Activated naive CD8-positive, alpha-beta T cell treated with anti-CD3 and anti-CD28 coated beads, Interleukin-2, amount 50 U/mL, for 24 hours (primary cell): ENCODE measurements at places on chromosomes 16 and 17.

GRCh38 chr17:11871773-11872172 is 125.5 kb downstream of the ZNF18 start:
- H3K4me1 ChIP-seq = no peaks in the 10 kb centered on the region
- H3K4me3 ChIP-seq = no peak overlapping the region
- H3K27ac ChIP-seq = no peak overlapping the region

DNA sequence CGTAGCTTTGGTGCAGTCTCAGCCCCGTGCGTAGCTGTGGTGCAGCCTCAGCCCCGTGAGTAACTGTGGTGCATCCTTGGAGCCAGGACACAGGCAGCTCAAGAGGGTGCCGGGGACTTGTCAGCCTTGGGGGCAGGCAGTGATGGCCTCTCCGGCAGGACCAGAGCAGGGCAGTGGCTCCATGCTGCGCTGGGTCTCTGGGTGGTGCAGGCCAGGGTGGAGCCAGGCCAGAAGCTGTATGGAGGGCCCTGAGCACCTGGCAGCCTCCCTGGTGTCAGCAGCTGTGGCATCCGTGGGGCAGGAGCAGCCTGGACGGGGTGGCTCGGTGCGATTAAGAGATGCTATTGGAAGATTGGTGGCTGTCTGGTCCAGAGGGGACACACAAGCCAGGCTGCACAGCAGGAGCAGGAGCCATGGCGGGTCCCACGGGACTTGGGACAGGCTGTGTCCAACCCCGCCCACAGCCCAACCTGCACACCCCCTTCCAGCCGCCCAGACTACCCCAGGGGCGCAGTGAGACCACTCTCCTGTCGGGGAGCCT is 28.3 kb upstream of the CDH15 start:
- H3K36me3 ChIP-seq = peaks cover 7% of the 10 kb centered on the region
- no peak overlapping the region for H3K27ac ChIP-seq
- no peaks in the 10 kb centered on the region for H3K27me3 ChIP-seq
- no peaks in the 10 kb centered on the region for H3K4me1 ChIP-seq

- no peaks in the 10 kb centered on the region for H3K36me3 ChIP-seq
- DNase-seq = peak; percentile 81
- H3K27me3 ChIP-seq = peaks cover 56% of the 10 kb centered on the region
- H3K4me1 ChIP-seq = peaks cover 28% of the 10 kb centered on the region
- peak within 1 kb of the TSS; percentile 71 for H3K4me3 ChIP-seq
Measured at GRCh38 chr17:49575679-49576087, at the start of gene NXPH3. Gene NXPH3 (plus strand): TSS chr17:49575871. CDS start chr17:49576220, 349 bp downstream.

DNA sequence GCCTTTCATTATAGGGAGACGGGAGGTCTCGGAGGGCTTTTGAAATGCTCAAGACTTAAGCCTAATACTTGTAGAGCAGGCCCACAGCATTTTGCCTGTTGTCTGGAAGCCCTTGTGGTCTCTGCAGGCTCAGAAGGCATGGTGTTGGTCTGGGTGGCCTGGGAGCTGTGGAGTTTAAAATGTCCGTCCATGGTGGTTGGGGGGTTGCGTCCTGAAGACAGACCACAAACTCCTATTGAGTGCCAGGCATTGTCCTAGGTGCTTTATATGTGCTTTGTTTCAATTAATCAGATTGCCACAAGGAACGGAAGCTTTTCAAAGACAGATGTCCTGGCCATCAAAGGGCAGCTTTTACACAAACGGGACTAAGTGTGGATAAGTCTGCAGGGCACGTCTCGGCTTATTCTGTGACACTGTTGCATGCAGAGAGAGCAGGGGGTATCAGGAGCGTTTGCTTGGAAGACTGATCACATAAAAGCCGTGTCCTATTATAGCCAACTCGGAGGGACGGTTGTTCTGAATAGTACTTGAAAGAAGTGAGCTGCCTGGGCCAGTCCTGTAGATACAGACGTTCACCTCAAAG is 7.8 kb downstream of the NTN1 start:
- peaks cover 50% of the 10 kb centered on the region for H3K27me3 ChIP-seq
- no peaks in the 10 kb centered on the region for H3K36me3 ChIP-seq
- no peak for DNase-seq

GRCh38 chr16:69712914-69713581 is 13.3 kb downstream of the NQO1 start:
- H3K4me3 ChIP-seq = no peak overlapping the region
- no peak for DNase-seq
- no peaks in the 10 kb centered on the region for H3K36me3 ChIP-seq
- H3K27me3 ChIP-seq = no peaks in the 10 kb centered on the region

GRCh38 chr16:83819361-83819760 is 11.6 kb downstream of the HSBP1 start:
- H3K36me3 ChIP-seq = no peaks in the 10 kb centered on the region
- H3K27ac ChIP-seq = no peak overlapping the region
- DNase-seq = no peak
- no peaks in the 10 kb centered on the region for H3K4me1 ChIP-seq
- no peak overlapping the region for H3K4me3 ChIP-seq

- H3K27me3 ChIP-seq = no peaks in the 10 kb centered on the region
- peaks cover 10% of the 10 kb centered on the region for H3K36me3 ChIP-seq
- DNase-seq = peak; percentile 74
- no peak overlapping the region for H3K27ac ChIP-seq
- no peak overlapping the region for H3K4me3 ChIP-seq
Measured at GRCh38 chr17:8153525-8153956, 1.3 kb upstream of the PER1 start.

DNA sequence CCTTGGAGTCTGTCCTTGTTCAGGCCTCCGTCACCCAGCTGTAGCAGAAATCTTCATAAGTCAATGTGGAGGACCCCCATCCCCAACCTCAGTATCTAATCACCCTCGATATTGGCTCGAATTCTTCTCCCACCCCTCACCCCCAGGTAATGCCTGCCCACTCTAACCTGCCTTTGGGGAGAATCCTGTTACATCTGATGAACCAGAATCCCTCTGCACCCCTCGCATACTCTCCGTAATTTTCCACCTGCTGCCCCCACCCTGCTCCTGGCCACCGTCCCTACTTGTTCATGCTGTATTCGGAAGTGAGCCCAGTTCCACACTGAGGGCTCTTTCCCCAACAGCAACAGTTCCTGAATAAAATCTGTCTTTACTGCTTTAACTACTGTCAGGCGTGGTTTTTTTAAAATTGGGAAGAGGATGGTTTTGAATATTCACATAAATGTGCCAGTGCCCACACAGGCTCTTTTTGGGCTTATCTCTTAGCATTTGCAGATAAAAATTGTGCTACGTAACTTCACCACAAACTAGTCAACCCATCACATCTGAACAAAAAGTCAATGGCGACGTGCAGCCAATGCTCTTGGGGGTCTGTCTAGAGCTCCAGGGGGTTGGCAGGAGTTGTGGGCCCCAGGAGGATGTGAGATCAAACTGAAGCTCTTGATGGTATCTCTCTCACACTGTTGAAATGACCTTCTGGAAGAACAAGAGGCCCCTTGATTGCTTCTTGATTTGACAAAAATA is 73.7 kb downstream of the NETO2 start:
- no peak overlapping the region for H3K27ac ChIP-seq
- DNase-seq = no peak
- H3K36me3 ChIP-seq = no peaks in the 10 kb centered on the region

- peaks cover under 1% of the 10 kb centered on the region for H3K36me3 ChIP-seq
- no peak overlapping the region for H3K4me3 ChIP-seq
- H3K27me3 ChIP-seq = peaks cover 10% of the 10 kb centered on the region
- H3K4me1 ChIP-seq = peaks cover under 1% of the 10 kb centered on the region
- no peak for DNase-seq
- no peak overlapping the region for H3K27ac ChIP-seq
Measured at GRCh38 chr17:37673386-37673785, 30.1 kb upstream of the DDX52 start.

- no peak overlapping the region for H3K27ac ChIP-seq
- no peaks in the 10 kb centered on the region for H3K36me3 ChIP-seq
- H3K27me3 ChIP-seq = peaks cover 33% of the 10 kb centered on the region
- no peak overlapping the region for H3K4me3 ChIP-seq
- DNase-seq = no peak
Measured at GRCh38 chr17:2723505-2723996, 12.0 kb upstream of the CLUH start.

DNA sequence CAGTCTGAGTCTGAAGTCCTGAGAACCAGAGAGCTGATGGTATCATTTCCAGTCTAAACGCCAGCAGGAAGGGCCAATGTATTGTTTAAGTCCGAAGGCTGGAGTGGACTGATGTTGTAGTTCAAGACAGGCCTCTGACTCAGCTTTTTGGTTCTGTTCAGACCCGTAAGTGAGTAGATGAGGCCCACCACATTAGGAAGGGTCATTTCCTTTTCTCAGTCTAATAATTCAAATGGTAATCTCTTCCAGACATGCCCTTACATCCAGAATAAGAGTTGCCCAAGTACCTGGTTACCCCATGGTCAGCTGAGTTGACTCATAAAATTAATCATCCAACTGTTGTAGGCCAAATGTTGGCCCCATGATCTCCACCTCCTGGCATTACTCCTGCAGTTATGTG is 442.6 kb upstream of the HSBP1 start:
- H3K36me3 ChIP-seq = no peaks in the 10 kb centered on the region
- no peak overlapping the region for H3K27ac ChIP-seq

GRCh38 chr17:56708220-56708558 is 114.7 kb downstream of the NOG start:
- H3K4me1 ChIP-seq = no peaks in the 10 kb centered on the region
- H3K27me3 ChIP-seq = peaks cover 6% of the 10 kb centered on the region
- no peak overlapping the region for H3K27ac ChIP-seq
- no peak overlapping the region for H3K4me3 ChIP-seq
- H3K36me3 ChIP-seq = no peaks in the 10 kb centered on the region

DNA sequence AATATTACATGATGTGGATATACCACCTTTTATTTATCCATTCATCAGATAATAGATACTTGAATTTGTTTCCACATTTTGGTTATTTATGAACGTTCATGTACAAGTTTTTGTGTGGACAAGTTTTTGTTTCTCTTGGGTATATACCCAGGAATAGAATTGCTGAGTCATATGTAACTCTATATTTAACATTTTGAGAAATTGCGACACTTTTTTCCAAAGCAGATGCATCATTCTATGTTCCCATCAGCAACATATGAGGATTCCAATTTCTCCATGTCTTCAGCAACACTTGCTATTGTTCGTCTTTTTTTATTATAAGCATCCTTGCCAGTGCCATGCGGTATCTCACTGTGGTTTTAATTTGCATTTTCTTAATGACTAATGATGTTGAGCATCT is 93.9 kb downstream of the GSG1L start:
- no peaks in the 10 kb centered on the region for H3K36me3 ChIP-seq
- H3K4me1 ChIP-seq = peaks cover 5% of the 10 kb centered on the region
- no peak for DNase-seq
- no peak overlapping the region for H3K4me3 ChIP-seq
- H3K27ac ChIP-seq = no peak overlapping the region
